ENCODE measurements at places on chromosomes 3 and 15.

DNA sequence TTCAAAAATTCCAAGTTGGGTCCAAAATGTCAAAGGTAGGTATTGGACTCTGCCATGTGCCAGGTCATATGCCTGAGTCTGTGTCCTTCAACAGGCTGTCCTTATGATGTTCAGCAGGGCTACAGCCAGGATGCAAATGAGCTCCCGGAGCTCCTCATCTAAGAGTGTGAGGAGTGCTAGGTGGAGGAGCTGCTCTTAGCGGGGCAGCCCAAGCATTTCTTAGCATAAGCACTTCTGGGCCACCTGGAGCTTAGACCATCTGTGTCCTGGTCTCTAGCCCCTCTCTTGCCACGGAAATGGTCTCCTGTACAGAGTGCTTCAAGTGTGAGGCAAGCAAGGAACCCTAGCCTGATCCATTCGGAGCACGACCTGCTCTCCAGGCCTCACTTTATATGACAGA, 64.6 kb upstream of the PRR23C start:
- DNase-seq, result no peak

GRCh38 chr3:43153216-43154083, 47.6 kb upstream of the POMGNT2 start:
- no peak for DNase-seq

DNA sequence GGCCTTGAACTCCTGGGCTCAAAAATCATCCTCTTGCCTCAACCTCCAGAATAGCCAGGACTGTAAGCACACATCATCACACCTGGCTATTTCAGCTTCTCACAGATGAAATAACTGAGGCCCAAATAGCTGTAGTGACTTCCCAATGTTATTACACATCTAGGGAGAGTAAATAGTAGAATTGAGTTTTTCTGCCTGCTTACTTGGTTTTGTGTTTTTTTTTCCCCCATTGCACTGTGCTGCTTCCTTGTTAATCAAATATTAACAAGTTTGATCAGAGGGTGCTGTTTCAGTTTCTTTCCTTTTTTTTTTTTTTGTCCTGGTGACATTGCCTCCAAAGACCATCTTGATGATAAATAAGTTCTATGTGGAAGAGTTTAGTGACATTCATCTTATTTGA, 23.4 kb downstream of the ZNF609 start:
- DNase-seq, result no peak

GRCh38 chr3:66450390-66451022, 50.3 kb downstream of the LRIG1 start:
- DNase-seq, result no peak

DNA sequence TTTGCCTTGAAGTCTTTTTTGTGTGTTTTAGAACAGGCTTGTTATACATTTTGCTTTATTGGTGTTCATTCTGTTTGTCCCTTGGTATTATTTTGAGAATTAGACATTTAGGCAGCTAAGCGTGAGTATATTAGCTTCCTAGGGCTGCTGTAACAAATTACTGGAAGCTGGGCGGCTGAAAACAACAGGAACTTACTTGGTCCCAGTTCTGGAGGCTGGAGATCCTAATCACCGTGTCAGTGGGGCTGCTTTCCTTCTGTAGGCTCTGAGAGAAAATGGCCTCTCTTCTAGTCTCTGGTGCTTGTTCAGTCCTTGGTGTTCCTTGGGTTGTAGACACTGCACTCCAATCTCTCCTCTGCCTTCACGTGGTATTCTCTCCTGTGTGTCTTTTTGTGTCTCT, 142.3 kb downstream of the KLHL25 start:
- DNase-seq, result no peak

DNA sequence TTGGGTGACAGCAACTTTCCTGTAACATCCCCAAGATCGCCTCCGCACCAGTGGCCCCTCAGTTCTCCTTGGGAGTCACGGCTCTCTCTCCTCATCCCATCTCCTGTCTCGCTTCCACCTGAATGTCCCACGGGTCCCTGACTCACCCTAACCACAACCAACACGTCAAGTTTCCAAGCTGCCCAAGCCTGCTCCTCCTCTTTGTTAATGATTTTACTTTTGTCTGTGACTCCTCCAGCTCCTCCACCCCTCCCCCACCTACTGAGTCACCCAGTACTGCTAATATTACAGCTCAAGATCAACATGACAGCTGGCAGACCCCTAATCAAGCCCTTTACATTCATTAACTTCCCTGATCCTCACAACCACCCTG, 39.3 kb downstream of the BDH1 start:
- DNase-seq, result no peak

- no peak for DNase-seq
Measured at GRCh38 chr3:115628075-115628412, 4.7 kb downstream of the GAP43 start.

GRCh38 chr15:68045289-68046265, 8.5 kb upstream of the PIAS1 start:
- DNase-seq, result no peak

- DNase-seq, result no peak
Measured at GRCh38 chr15:53437985-53438841, 321.2 kb downstream of the WDR72 start.

DNA sequence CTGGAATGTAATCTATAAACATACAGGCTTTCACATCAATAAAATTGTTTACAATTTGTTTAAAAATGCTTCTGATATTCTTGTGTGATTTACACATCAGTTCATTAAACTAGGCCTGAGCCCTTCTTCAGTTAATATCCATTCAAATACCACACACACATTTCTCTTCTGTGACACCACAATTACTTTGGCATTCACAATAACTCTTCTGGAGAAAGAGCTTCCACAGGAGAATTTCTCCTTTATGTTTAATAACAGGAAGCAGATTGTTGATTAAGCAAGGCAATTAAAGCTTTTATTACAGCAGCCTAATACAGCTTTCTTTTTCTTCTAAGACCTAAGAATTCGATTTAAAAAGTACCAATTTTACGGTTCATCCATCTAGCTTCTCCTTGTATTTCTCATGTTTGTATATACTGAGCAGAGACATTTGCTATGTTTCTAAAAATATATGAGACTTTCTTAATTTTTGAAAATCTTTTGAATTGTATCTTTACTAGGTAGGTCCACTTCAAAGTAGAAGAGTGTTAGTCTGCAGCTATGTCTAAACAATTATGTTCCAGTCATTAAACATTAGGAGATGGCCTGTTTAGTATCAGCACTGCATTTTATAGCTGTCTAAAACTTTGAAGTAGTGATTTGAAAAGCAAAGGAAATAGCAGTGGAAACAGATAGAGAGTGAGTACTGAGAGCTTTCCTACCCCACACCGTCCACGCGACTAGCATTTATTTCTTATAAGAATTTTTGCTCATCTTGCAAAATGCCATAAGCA, 511.1 kb upstream of the UBE2E2 start:
- DNase-seq, result no peak

DNA sequence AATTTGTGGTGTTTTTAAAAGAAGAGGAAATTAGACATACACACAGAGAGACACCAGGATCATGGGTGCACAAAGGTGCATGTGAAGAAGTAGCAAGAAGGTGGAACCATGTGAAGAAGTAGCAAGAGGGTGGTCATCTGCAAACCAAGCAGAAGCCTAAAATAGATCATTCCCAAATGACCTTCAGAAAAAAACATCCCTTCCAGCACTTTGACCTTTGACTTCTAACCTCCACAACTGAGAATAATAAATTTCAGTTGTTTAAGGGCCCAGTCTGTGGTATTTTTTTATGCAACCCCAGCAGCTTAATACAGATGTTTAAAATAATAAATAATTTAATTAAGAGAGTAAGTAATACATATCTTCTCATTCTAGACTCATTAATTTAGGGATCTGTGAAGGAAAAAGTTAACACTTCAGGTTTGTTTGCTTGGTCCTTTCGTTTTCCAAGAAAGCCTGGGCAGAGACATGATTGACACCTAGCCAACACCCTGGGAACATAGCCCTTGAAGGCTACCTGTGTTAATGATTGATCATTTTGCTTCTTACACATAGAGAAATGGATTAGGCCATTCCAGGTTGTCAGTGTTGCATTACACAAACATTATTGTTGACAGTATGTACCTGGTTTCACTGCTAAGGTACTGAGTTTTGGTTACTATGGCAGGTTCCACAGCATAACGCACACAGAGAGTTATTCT, 1331.2 kb upstream of the GBE1 start:
- DNase-seq, result no peak

DNA sequence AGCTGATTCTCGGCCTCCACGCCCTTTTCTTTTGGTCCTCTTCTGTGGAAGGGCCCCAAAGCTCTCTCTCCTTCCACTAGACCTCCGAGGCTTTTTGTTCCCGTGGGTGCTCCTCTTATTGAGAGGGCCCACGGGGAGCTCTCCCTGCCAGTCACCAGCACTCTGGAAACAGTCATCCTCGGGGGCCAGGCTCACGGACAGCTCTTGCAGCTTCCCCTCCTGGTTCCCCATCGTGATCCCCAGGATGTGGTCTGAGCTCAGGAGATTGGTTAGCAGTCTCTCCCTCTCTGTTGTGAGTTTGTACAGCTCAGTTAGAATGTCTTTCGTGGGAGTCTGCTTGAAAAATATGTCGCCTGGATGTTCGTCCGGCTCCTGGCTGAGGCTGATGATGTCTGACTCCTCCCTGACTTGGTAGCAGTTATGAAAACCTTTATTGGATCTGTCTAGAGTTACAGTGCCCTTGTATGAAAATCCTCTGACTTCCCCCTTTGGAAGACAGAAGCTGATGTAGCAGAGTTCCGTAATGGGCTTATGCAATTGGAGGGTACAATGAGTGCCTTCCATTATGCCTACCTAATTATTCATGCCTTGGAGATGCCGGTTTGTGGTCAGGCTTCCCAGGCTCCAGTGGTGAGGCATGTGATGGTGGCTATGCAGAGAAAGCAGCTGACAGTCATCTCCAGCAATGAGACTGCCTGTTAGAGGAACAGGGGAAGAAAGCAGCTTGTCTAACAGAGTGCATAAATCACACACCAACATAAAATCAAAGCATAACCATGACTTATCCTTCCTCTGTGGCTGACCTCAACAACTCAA, 40.0 kb downstream of the FMN1 start:
- no peak for DNase-seq

GRCh38 chr3:55888282-55888885, 401.3 kb upstream of the WNT5A start:
- DNase-seq, result no peak

- DNase-seq, result no peak
Measured at GRCh38 chr3:130405956-130406355, 60.5 kb downstream of the COL6A5 start.

GRCh38 chr3:108118038-108118768, 27.4 kb upstream of the CD47 start:
- DNase-seq, result no peak

DNA sequence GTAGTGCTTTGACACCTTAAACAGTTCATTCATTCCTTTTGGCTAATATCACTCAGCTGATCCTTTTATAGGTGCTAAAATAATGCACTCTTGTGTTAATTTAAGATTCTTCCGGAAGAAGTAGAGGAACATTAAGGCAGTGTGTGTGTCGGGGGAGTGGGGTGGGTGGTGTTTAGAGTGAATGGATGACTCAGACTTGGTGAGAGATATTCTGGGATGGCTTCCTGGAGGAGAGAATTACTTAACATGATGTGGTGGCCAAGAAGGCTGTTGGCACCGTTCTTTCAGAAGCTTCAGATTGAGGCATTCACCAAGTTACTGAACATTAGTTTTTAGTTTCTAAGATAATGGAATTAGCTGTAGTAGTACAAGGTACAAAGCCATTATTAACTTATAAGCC, 125.6 kb upstream of the ROPN1 start:
- DNase-seq, result no peak

- DNase-seq, result no peak
Measured at GRCh38 chr3:169863458-169863899, 6.3 kb downstream of the LRRC31 start.

- DNase-seq, result no peak
Measured at GRCh38 chr3:176526942-176527341, 670.3 kb downstream of the TBL1XR1 start.

DNA sequence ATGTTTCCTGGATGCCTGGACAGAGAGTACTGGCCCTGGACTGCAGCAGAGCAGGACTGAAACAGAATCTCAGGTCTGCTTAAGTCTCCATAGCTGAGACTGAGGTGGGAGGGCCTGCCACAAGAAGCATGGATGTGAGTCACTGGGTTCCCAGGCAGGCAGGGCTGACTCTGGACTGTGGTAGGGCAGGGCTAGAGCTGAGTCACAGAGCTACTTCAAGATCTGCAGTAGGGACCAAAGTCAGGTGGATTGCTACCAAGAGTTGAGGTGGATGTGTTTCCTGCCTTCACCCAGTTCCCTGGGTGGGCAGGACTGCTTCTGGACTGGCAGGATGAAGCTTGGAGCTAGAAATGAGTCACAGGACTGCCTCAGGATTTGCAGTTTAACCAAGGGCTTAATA, 282.9 kb downstream of the AGBL1 start:
- no peak for DNase-seq

DNA sequence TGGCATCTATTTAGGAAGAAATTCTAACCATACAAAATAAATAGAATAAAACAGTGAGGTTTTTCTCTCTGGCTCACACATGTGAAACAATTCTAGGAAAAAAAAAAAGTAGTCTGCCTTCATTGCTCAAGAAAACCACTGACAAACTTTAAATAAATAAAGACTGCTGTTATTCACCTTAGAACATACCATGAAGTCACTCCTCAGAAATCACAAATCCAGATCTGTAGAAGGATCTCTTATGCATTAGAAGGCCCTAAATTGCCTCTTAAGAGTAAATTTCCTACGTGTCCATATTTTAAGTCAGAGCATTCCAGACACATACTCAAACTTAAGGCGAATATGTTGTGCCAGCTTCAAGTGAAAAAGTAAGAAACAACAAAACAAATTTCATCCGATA, 217.3 kb downstream of the ZIC4 start:
- DNase-seq, result no peak

- peak; percentile 94 for DNase-seq
Measured at GRCh38 chr3:36992806-36993325, at the start of gene EPM2AIP1. TSS of gene EPM2AIP1 (minus strand) at chr3:36993131. CDS start at chr3:36993077, 54 bp downstream.

GRCh38 chr15:99486371-99487336, 79.1 kb upstream of the MEF2A start:
- DNase-seq, result no peak

- no peak for DNase-seq
Measured at GRCh38 chr3:72129501-72130094, 344.6 kb upstream of the PROK2 start.

GRCh38 chr3:124780761-124781475, 50.7 kb downstream of the UMPS start:
- no peak for DNase-seq

DNA sequence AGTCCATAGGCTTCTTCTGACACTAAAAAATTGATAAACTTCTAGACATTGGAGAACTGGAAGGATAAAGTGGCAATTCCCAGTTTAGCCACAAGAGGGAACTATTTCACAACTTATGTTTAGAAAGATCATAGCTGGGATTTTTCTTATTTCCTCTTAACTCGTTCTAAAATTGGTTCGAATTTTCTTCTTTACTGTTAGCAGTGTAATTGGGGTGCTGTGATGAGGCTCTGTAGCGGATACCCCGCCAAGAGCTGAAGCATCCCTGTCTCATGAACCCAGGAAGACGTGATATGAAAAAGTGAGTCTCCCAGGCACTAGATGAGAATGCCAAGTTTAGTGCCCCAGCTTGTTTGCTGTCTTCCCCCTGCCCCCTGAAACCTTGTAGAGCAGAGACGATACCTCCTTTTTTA, 85.1 kb downstream of the PDCD6IP start:
- DNase-seq, result no peak

- DNase-seq, result no peak
Measured at GRCh38 chr15:25450163-25450562, 11.3 kb upstream of the UBE3A start.

- DNase-seq, result no peak
Measured at GRCh38 chr15:66654361-66654738, 47.7 kb upstream of the SMAD6 start.

All from stimulated activated CD8-positive, alpha-beta memory T cell treated with anti-CD3 and anti-CD28 coated beads, Interleukin-15, amount 100 ng/mL, for 4 hours (primary cell).